ENCODE measurements at places on chromosomes 6 and 20.

DNA sequence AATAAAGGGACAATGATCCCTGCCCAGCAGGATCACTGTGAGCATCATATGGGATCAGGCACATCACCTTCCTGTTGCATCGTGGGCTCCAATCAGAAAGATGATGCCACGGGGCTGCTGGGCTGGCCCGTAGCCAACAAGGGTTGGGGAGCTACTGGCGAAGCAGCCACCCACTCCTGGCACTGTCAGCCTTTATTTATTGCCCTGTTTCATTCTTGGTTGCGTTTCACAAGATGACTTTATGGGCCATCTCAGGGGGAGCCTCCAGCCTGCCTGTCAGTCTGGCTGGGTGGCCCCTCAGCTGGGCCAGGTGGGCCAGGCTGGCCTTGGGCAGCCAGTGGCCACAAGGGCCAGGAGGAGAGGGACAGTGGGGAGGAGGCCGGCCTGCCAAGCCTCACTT lies 17.3 kb downstream of the VSTM2L start:
- DNase-seq: no peak

DNA sequence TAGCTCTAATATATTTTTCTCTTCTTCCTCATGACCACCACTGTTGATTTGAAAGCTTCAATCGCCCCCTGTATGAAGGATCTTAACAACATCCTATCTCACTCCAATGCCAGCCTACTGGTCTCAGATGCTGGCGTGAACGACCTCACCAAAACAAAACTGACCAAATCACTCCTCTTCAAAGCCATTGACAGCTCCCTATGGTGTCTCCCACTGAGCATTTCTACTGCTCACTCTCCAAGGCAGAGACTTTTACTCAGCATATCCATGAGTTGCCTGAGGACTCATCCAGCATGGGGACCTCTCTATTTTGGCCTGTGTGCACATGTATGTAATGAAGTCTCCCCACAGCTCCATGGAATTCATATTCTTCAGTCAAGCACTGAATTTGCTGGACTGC lies 520.4 kb downstream of the TFAP2B start:
- DNase-seq: no peak

DNA sequence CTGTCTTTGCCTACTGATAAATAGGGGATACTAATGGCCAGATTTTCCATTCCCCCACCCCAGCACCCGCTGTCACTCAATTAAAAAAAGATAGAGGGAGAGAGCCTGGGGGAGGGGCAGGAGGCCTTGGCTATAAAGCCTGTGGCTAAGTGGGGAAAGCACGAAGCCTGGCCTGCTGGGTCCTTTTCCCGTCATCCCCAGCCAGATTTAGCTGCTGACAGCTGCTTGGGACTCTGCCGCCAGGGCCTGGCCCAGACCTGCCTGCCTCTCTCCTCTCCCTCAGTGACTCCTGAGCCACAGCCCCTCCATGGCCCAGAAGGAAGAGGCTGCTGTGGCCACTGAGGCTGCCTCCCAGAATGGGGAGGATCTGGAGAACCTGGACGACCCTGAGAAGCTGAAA lies at the start of gene APOBEC2:
Gene APOBEC2 (plus strand): TSS at position 162 of the 400 bp plus-strand sequence. CDS start 146 bp downstream, at position 308.
- no peak for DNase-seq

DNA sequence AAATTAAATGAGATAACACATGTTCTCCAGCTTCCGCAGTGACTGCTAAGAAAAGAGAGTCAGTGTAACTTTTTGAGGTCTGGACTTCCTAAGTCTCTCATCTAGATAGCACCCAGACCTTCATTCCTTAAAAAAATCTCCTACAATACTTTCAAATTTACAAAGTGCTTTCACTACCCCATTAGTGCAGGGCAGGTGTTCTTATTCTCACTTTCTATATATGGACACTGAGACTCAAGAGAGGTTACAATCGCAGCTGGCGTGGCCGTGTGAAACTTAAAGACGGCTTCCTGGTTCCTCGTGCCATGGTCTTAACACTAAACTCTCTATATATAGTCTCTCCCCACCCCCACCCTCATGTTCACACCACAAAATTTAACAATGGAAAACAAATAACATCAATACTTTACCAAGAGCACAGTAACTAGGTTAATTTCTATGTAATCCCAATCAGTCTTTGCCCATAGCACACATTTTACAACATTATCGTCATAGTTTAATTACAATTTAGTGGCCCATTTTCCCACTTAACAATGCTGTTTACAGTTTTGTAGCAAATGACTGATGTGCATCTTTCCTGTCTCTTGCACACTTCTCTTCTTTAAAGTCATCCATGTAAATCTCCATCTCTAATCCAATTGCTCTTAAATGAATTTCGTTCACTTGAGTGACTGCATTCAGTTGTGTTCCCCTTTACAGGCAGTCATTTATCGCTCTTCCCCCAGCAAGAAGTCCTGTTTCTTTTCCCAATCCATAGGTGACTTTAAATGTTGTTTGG lies 78.8 kb upstream of the ARID1B start:
- no peak for DNase-seq

GRCh38 chr6:84815896-84816735 lies 51.7 kb upstream of the TBX18 start:
- DNase-seq: no peak

DNA sequence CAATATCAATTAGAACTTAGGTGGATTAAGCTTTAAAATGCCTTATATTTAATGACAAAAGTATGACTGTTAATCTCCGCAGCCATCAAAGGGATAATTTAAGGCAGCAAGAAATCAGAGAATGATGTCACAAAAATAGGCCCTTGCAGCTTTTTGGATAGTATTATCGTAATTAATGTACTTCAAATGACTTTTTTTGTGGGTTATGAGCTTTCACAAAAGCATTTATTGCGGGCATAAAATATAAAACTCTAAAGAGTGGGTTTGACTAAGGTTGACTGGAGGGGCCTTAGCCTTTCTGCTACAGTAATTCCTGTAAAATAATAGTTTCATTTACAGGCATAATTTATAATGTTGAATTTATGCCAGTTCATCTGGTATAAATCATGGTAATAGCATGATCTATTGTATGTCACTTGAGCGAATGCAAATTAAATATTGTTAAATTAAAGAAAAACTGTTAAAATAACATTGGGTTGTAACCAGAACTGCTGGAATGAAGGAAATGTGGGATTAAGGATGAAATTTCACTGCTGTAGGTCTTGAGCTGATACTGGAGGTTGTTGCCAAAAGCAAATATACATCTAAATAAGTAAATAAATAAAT lies 78.5 kb upstream of the ZFP64 start:
- no peak for DNase-seq

DNA sequence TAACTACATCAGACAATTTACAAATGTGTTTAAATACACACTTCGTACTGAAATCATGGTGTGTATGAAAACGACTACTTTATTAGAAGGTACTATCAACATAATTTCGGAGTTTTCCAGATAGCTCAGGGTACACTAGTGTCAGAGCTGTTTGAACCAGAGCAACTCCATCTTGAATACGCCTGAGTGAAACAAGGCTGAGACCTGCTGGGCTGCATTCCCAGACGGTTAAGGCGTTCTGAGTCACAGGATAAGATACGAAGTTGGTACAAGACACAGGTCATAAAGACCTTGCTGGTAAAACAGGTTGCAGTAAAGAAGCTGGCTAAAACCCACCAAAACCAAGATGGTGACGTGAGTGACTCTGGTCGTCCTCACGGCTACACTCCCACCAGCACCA lies 167.6 kb downstream of the THBS2 start:
- no peak for DNase-seq

GRCh38 chr6:75403563-75404080 lies 90.0 kb downstream of the FILIP1 start:
- no peak for DNase-seq
